ENCODE measurements at places on chromosomes 12 and 14. TPM values are rescaled to one million over a fixed set of nuclear protein-coding genes. Genes with fewer than 3 reads are reported as not detected.

- no peak for DNase-seq
Measured at GRCh38 chr12:65839027-65839426, 14.7 kb downstream of the HMGA2 start.

- DNase-seq = no peak
Measured at GRCh38 chr12:106090591-106091445, 47.9 kb downstream of the NUAK1 start.

- DNase-seq = no peak
Measured at GRCh38 chr12:12486661-12487240, 75.9 kb downstream of the DUSP16 start.

DNA sequence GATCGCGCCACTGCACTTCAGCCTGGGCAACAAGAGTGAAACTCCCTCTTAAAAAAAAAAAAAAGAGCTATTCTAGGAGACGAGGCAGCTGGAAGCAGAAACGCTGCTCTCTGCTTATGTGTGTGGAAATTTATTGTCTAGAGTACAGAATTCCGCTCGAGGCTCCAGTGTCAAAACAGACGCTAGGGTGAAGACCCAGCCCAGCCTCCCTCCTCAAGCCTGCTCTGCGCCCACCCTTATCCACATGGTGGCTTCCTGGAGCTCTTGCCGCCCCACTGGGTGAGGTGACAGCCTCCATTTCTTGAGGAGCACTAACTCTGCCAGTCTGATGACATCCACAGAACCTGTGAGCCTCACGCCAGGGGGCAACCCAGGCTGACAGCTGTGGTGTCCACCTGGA lies 49.5 kb upstream of the DLK1 start:
- no peak for DNase-seq

GRCh38 chr12:32874078-32874477 lies 22.5 kb downstream of the PKP2 start:
- DNase-seq = no peak

Gene ZDHHC22
- 0.41 TPM for polyA plus RNA-seq

GRCh38 chr12:30823156-30823699 lies 68.5 kb upstream of the CAPRIN2 start:
- no peak for DNase-seq

Gene TAS2R42
- polyA plus RNA-seq = not detected

Gene TTC9
- 4.2 TPM for polyA plus RNA-seq

Measured in right renal cortex interstitium (tissue), 3 donors.